Skeletal muscle tissue (tissue), 5 donors: ENCODE measurements at places on chromosomes 1 and 21. TPM values are rescaled to one million over a fixed set of nuclear protein-coding genes. Genes with fewer than 3 reads are reported as not detected.

Gene SDC3
- 8.9 TPM for total RNA-seq

Gene KIAA1614
- 13.6 TPM for total RNA-seq

Gene ARHGEF16
- 0.52 TPM for total RNA-seq

Gene C1QA
- 50.6 TPM for total RNA-seq

Gene IFI44L
- total RNA-seq: 7.3 TPM

Gene PCAT6
- total RNA-seq: not detected

Gene ATP6V1G3
- not detected for total RNA-seq

Gene TTLL7
- total RNA-seq: 38.6 TPM

Gene ADAMTSL4
- 12.0 TPM for total RNA-seq

Gene GNAT2
- not detected for total RNA-seq

Gene SMPDL3B
- not detected for total RNA-seq

Gene HSPG2
- 152 TPM for total RNA-seq

Gene CLDN17
- not detected for total RNA-seq

Gene ADGRL4
- 15.7 TPM for total RNA-seq

Gene EXTL1
- 0.52 TPM for total RNA-seq

Gene VCAM1
- 26.1 TPM for total RNA-seq

Gene SLC22A15
- total RNA-seq: under 0.01 TPM

Gene GLMN
- 13.0 TPM for total RNA-seq

Gene OVAAL
- not detected for total RNA-seq

Gene LCE2B
- total RNA-seq: not detected

Gene SLC44A5
- under 0.01 TPM for total RNA-seq

Gene IGSF5
- 0.52 TPM for total RNA-seq

Gene DSCAM
- 0.52 TPM for total RNA-seq

Gene CDA
- not detected for total RNA-seq

Gene INSRR
- total RNA-seq: 0.52 TPM

Gene NSL1
- total RNA-seq: 27.7 TPM

Gene LINGO4
- under 0.01 TPM for total RNA-seq

Gene FHL3
- total RNA-seq: 58.5 TPM

Gene LDLRAD1
- total RNA-seq: not detected
